HCT116 (cell line): ENCODE measurements at places on chromosomes 4 and X.

- DNase-seq, result no peak
Observed at GRCh38 chr4:164946810-164947209, 30.6 kb downstream of the TRIM61 start.

DNA sequence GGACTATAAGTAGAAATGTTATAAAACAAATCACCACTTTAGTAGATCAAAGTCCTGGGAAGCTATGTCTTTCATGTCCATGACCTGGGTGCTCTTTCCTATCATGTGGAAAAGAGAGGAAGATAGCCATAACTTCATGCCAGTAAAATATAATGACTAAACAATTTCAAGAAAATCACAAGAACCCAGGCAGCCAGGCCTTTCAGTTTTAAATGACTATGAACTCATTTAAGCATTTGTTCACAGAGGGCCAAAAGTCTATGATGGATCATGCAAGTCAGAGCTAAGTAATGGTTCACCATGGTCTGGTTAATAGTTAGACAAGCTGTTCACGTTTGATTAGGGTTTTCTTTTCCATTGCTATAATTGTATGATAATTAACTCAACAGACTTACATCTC lies 155.8 kb downstream of the PPARGC1A start:
- no peak for DNase-seq

DNA sequence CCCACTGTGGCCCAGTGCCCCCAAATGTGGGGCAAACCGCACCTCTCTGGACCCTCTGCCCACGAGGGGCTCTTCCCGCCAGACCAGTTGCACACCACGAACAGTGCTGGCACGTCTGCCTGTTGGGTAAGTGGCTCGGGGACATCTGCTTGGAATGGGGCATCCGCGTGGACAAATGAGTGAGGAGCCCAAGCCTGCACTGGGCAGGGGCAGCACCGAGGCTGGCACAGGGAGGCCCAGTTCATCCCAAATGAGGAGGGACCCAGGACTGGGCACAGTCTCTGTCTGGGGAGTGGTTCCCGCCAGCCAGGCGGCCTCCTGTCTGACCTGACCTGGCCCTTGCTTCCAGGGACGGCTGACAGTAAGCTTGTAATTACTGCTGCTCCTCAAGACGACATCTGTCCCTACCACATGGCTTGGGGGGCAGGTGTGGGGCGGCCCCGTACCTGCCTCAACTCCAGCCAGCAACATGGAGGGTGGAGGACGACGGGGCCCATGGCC lies 3.2 kb downstream of the SPON2 start:
- DNase-seq, result no peak

DNA sequence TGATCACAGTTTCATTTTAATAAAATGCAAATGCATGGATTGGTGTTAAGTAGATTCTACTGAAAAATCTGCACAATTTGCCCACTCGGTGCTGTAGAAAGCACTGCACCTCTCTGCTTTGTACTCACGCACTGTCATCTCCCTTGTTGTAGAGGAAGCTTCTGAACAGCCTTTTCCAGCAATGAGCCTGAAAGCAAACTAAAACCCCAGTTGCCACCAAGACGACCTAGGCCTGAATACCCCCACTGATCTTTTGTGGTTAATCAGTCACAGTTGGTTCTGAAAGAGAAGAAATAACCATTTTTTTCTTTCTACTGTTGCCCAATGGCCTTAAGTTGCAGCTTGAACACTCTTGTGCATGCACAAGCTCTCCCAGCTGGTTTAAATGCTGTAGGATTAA lies 229.8 kb downstream of the NLGN4X start:
- no peak for DNase-seq

DNA sequence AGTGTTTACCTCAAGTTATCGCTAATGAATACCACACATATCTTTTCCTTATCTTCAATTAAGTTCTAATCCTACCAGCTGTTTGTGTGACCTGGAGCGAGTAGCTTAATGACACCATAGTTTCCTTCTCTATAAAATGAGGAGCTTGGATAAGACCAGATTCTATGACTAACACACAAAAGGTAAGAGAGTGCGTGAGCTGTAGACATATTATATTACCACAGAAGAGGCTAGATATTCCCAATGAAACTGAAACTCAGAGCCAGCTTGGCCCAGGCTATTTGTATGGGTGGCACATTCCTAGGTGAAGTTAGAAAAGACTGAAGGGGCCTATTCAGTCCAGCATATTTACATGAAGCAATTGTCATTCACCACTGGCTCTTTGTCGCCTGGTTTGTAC lies 30.2 kb downstream of the ASB5 start:
- DNase-seq, result no peak

DNA sequence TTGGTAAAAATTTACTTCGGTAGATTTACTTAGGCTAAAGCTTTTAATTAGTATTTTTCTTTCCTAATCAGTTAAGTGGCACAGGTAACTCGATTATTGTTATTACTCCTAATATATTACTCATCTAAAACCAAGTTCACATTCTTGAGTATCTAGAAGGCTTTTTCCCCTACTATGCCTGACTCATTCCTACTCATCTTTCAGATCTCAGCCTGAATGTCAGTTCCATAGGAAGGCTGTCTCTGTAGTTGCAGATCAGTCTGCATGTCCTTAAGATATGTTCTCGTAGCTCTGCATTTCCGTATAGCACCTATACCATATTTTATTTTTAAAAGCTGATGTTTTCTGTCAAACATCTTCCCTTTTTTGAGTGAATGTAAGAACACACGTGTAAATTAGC lies 5.9 kb upstream of the FAM184B start:
- DNase-seq, result no peak
